Psoas muscle (tissue), 8 donors: ENCODE measurements at places on chromosomes 4 and X. TPM values are rescaled to one million over a fixed set of nuclear protein-coding genes. Genes with fewer than 3 reads are reported as not detected.

Gene TLR6
- total RNA-seq: 0.79 TPM

Gene MGARP
- total RNA-seq: 0.26 TPM

Gene OPRPN
- not detected for total RNA-seq

Gene CLDN34
- not detected for total RNA-seq

Gene AWAT2
- not detected for total RNA-seq

Gene SLITRK4
- 39.2 TPM for total RNA-seq

Gene ZCCHC12
- not detected for total RNA-seq

Gene PAQR3
- total RNA-seq: 6.1 TPM

Gene HPGD
- 6.5 TPM for total RNA-seq

Gene MMAA
- 13.3 TPM for total RNA-seq

Gene GABRG1
- total RNA-seq: not detected

Gene GPRASP2
- 3.5 TPM for total RNA-seq

Gene TXK
- 0.26 TPM for total RNA-seq

Gene ADGRG4
- 0.05 TPM for total RNA-seq

Gene CENPVL2
- total RNA-seq: not detected

Gene MTMR8
- 0.71 TPM for total RNA-seq

Gene TCEAL2
- total RNA-seq: not detected

Gene OGT
- total RNA-seq: 64.1 TPM

Gene ZNF718
- 0.44 TPM for total RNA-seq

Gene NSD2
- total RNA-seq: 36.0 TPM

Gene SPATA4
- 1.7 TPM for total RNA-seq

Gene FBXO8
- 11.9 TPM for total RNA-seq

Gene PWWP3B
- 15.2 TPM for total RNA-seq

Gene PNCK
- 1.9 TPM for total RNA-seq

Gene ALB
- not detected for total RNA-seq

Gene RNF150
- 4.0 TPM for total RNA-seq

Gene CRMP1
- 0.44 TPM for total RNA-seq

Gene PIN4
- total RNA-seq: 8.6 TPM

Gene SSX2
- not detected for total RNA-seq

Gene FGF16
- total RNA-seq: 0.47 TPM

Gene ARX
- 12.8 TPM for total RNA-seq

Gene GAK
- total RNA-seq: 36.4 TPM

Gene ATP2B3
- 0.04 TPM for total RNA-seq

Gene ODAM
- not detected for total RNA-seq

Gene FABP2
- not detected for total RNA-seq

Gene SPIN4
- 0.19 TPM for total RNA-seq

Gene ADAMTS3
- 0.89 TPM for total RNA-seq

Gene EGFL6
- 0.17 TPM for total RNA-seq

Gene CXCL11
- total RNA-seq: not detected

Gene PRDM5
- 2.2 TPM for total RNA-seq

Gene SPACA5
- not detected for total RNA-seq

Gene PORCN
- total RNA-seq: 9.2 TPM

Gene LRIT3
- 0.08 TPM for total RNA-seq
